ENCODE measurements at places on chromosomes 5 and 9.

DNA sequence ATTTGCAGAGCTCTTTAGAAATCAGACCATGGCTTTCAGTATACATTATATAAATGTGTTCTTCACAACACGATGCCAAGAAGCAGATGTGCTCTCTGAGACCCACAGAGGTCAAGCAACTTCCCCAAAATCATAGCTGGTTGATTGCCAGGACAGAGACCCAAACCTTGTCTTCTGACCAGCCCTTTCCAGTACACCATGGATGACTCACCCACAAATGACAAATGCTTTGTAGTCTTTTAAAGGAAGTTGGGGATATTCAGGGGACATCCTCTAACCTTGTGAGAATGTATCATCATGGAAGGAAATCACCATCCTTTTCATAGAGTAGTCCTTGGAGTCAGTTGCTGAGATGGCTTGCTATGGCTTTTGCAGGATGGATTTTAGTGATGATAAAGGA lies 30.1 kb downstream of the ZNF462 start:
- DNase-seq: no peak

GRCh38 chr9:121239071-121239470 lies 28.9 kb upstream of the GSN start:
- no peak for DNase-seq

- DNase-seq: no peak
Measured at GRCh38 chr5:55915783-55916182, 64.6 kb downstream of the IL31RA start.

DNA sequence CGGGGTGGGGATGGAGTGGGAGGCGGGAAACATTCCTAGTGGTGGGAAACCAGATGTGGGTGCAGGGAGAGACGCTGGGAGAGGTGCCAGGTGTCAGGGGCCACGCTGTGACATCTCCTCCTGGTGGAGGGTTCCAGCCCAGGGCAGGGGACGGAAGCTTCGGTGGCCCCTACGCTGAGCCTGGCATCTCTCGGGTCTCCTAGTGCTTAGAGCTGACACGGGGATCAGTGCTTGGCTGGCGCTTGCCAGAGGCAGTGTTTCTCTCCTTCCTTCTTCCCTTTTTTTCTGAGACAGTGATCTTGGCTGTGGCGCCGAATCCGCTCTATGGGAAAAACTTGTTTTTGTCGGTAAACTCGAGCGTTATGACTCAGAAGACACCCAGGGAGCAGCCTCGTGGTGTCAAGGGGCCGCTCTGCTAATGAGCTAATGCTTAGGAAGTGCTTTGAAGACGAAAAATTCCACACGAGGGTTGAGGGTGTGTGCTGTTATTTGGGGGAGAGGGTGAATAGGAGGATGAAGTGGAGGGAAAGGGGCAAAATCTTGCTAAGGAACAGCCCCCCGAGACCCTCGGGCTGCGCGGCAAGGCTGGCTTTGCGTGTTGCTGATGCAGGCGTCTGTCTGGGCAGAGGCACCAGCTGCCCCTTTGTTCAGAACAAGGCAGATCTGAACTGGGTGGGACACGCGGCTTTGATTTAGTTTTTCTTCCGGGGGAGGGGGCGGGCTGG lies 20.4 kb upstream of the IER5L start:
- no peak for DNase-seq

DNA sequence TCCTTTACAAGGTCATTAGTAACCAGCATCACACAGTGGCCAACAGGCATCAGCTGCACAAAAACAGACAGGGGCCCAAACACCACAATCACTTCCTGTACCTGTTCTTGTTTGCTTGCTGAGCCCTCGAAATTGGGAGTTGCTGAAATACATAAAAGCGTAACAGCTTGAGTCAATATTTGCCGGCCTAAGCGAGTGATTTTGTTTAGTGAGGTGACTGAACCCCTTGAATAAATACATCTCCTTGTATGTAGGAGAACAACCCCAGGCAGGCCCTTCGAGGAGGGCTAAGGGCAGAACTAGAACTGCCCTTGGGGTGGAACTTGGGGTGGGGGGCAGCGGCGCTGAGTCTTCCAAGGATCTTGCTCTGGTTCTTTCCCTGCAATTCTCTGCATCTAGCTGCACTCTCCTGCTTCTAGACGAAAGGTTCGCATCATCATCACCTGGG lies 502.5 kb downstream of the RASEF start:
- peak; percentile 90 for DNase-seq

GRCh38 chr5:119302916-119303897 lies 52.6 kb upstream of the TNFAIP8 start:
- DNase-seq: no peak

GRCh38 chr5:55850839-55851674 lies at the start of gene IL31RA:
IL31RA (plus strand) TSS chr5:55851357; CDS start chr5:55851571, 214 bp downstream.
- no peak for DNase-seq

DNA sequence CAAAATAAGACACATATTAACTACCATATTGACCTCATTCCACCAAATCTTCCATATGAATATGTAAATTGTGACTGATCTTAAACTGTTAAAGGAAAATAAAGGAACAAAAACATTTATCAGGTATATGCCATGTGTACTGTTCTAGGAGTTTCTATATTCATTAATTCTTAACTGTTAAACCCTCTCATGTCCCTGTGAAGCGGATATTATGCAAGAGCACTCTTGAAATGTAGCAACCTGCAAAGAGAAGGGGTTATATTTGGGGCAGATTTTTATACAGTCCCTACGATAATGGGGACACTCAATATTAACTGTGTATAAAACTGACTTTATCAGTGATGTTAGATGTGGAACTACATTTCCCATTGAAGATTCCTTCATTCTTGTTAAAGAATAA lies 184.9 kb upstream of the OR13F1 start:
- DNase-seq: no peak

GRCh38 chr9:96139592-96140295 lies 162.2 kb downstream of the HSD17B3 start:
- DNase-seq: peak; percentile 89

DNA sequence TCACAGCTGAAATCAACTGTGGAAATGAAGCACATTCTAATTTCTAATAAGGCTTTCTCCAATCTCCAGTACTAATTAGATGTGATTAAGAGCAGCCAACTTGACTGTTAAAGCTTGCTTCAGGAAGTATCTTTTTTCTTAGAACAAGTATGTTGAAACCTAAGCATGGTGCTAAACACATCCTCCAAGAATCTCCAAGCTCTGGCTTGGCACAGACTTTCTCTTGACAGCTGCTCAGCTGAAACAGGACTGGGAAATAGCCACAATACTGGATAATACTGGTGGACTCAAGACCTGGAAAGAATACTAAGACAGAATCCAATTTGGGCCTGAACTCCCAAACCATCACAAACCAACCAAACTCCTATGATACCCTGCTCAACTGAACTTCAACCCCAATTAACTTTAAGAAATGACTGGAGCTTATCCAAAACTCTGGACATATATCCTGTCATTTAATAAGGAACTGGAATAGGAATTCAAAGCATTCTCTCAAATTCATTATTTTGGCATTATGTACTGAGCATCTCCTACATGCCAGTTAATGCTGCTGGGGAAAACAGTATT lies 16.2 kb downstream of the PRKAA1 start:
- DNase-seq: no peak

DNA sequence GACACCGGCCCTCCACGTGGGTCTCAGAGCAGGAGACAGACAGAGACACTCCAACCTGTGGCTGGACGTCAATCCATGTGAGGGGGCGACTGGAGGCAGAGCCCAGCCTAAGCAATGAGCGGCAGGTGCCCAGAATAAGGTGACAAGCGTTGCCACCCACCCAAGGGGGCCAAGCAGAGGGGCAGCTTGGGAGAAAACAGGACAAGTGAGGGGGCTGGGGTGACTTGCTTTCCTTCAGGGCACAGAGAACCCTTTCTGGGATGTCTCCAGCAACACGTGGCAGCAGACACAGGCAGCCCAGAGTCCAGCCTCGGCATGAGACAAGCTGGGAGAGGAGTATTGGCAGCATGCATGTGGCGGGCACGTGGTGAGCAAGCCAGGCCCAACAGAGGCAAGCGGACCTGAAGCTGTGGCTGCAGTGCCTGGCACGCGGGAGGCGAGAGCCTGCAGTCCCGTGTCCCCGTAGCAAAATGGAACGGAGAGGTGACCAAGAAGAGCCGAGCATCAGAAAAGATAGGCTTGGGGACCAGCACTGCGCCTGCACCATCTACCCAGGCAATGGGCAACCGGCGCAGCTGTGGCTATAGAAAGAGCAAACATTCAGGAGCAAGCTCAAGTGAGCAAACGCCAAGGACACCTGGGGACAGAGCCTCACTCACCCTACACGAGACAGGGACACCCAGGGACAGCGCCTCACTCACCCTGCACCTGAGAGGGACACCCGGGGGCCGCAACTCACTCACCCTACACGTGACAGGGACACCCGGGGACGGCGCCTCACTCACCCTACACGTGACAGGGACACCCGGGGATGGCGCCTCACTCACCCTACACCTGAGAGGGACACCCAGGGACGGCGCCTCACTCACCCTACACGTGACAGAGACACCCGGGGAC lies 6.2 kb downstream of the TERT start:
- DNase-seq: no peak

DNA sequence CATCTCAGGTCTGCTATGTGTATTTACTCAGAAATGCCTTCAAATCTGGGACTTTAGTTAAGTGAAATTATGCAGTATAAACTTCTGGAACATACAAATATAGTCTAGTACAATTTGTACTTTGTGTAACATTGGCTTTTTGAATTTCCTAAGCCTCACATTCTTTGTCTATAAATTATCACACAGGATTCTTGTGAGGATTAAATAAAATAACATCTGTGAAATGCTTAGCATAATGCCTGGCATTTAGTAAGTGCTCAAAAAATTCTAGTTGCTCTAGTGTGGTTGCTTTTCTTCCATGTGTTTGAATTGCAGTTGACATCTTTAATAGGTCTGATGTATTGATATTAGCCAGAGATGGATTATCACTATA lies 2.6 kb downstream of the HMMR start:
- no peak for DNase-seq

DNA sequence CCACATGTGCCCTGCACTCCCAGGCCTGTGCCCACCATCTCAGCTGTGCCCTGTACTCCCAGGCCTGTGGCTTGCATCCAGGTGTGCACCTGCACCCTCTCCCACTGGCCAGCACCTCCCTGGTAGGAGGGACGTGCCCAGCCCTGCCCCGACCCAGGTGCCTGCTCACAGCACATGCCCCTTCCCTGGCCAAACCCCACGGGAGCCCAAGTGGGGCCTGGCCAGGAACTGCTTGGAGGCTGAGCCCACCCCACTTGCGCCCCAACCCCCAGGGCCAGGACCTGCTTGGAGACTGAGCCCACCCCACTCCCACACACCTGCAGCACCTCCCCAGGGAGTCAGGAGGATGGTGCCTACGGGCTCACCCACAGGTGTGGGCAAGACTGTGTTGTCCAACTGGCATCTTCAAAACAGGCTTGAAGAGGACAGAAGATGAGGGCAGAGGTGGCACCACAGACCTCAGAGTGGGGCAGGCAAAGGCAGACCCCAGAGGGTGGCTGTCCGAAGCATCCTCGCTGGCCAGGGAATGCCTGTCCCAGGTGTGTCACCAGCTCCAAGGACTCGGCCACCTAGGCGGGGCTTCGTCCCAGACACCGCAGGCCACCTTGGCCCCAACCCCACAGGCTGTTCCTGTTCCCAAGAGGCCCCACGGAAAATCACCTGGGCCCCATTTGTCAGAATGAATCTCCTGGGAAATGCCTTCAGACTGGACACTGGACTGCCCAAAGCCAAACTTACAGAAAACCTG lies 10.8 kb downstream of the ZDHHC11B start:
- DNase-seq: no peak

DNA sequence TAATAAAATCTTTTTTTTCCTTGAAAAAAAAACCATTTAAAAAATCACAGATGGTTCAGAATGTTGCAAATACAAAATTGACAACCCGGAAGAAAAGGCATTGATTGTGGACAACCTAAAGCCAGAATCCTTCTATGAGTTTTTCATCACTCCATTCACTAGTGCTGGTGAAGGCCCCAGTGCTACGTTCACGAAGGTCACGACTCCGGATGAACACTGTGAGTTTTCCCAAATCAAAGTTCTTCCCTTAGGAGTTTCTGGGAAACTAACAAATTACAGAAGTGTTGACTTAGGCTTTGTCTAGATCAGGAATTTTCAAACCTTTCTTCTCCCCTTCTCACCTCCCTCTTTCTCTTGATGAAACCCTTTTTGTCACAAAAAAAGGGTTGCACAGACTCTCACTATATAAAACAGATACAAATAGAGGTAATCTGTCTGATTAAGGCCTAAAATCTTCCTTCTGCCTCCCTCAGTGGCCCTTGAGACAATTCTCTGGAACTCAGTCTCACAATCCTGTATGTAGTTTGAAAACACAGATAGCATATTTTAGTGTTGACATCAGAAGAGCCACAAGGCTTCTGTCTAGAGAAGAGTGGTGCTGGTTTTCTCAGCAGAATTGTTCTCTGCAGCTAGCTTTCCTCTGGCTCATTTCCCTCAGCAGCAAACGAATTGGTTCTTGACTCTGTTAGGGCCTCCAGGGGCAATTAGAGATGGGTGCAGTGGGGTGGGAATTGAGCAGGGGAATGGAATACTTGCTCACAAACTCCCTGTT lies 79.5 kb downstream of the OSMR start:
- no peak for DNase-seq

GRCh38 chr5:102223542-102224477 lies 72.3 kb downstream of the SLCO4C1 start:
- peak; percentile 6 for DNase-seq

DNA sequence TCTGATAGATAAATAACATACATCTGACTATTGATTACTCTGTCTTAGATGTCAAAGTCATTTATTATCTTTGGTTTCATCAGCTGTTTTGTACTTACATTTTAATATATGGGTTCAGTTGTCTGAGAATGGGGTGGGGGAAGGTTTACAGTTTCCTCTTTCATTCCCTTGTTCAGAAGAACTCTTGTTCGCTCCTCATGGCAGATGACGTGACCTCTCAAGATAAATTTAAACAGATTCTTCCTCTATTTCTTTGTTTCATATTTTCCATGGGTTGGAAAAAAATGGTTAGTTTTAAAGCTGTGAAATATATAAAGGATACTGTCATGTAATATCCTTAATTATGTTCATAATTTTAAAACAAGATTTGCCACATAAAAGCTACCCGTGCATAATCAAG lies 61.4 kb downstream of the TSSK1B start:
- no peak for DNase-seq

DNA sequence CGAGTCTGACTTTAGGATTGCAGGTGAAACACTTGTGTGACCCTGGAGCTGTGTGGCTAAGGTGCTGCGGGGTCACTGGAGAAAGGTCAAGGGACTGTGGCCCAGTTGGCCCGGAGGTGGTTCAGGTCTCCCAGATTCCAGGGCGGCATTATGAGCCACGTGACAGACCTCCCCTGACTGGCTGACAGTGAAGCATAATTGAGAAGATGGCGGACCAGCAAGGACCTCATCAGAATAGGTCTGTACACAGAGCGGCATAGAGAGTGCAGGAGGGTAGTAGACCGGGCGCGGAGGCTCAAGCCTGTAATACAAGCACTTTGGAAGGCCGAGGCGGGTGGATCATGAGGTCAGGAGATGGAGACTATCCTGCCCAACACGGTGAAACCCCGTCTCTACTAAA lies 815 bp upstream of the ODF2 start:
- DNase-seq: no peak

- DNase-seq: no peak
Measured at GRCh38 chr5:177498013-177498787, 796 bp upstream of the PDLIM7 start.
